ENCODE measurements at places on chromosomes 2 and 18.

DNA sequence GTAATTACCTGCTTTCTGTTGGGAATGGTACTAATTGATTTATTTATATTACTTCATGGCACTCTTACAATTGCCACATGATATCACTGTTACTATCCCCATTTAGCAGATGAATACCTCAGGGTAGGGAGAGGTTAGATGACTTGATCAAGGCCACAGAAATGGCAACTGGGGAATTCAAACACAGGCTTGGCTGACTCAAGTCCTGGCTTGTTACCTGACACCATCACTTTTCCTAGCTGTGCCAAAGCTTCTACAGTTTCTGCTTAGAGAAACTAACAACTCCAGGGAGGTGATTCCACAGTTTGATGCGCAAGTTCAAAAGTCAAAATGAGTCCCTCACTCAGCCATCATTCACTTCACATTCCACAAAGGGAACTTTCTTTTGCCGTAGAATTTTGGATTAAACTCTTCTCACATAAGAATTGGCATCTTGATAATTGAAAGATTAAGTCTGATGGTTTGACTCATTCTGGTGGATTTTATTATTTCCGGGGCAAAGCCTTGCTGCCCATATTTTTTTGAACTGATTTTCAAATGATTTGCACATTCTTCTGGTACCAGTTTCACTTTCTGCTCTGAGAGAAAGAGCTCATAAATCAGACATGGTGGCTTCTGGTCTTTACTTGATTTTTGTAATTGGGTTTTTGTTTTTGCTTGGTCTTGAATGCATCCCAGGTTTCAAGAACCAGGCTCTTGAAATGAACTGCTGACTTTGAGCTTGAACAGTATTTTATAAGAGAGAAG, 656.8 kb downstream of the BCL11A start:
- DNase-seq, result no peak

GRCh38 chr2:232761301-232761907, 15.0 kb downstream of the KCNJ13 start:
- DNase-seq, result no peak

GRCh38 chr2:210568108-210568507, 11.7 kb downstream of the CPS1 start:
- DNase-seq, result no peak

- DNase-seq, result no peak
Observed at GRCh38 chr2:207075456-207075855, 90.3 kb downstream of the KLF7 start.

DNA sequence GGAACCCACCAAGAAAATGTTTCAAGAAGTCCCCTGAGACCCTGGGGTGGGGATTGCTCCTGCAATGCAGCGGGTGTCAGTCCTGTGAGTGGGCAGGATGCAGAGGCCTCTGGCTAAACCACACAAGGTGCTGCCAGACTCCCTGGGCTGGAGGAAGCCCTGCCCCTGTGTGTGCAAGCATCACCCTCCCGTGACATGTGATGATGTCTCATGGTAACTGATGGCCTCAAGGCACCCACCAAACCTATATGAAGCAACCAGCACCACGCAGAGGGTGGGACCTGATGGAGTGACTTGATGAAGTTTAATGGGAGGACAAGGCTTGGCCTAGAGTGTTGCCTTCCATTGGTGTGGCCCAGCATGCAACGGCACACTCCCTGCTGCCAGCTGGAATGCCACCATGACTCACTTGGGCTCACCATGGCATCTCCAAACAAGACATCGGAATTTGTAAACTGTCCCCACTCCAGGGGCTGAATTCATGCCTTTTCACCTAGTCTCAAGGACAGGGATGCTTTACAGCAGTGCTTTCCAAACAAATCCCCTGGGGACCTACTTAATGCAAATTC, 8.7 kb upstream of the SLC14A1 start:
- no peak for DNase-seq

DNA sequence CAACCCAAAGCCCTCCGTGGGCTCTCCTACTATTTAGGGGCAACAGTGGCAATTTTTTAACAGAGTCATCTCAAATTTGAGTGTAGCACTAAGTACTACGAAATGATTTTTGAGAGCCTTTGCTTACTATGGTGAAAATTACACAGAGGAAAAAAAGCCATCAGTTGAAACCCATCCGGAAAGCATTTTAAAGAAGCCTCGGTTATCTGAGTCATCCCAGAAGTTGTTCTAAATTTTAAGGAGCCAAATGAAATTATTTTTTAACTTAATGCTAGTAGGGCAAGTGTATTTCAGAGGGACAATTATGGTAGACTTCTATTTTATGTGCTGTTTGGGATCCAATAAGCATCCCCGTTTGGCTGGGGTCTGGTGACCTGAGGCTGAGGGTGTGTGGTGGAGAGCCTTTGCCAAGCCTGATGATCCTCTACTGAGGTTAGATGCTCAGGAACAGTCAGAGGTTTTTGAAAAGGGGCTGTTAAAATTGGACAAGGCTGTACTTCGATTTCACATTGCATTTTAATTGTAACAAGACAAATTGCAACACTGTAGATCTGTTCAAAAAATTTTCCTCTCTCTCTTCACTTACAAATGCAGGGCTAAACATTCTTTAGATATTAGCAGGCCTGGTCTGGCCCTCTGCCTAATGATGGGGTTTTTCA, 47.0 kb downstream of the RAPGEF4 start:
- peak; percentile 18 for DNase-seq

DNA sequence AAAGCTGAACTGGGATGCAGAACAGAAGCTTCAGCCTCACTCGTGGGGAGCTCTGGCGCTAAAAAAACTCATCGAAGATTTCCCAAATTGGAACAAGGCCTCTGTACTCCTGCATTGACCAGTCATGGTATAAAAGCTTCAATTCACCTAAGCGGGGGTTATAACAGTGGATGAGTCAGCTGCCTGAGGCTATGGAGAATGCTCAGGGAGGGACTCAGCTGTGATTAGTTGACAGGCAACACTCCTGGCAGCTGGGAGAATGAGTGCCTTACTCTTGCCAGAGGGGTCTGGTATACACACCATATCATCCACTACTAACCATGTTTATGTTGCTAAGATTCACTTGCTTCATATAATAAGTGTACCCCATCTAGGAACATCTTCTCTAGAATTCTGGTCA, 350.6 kb upstream of the VRK2 start:
- DNase-seq, result no peak

DNA sequence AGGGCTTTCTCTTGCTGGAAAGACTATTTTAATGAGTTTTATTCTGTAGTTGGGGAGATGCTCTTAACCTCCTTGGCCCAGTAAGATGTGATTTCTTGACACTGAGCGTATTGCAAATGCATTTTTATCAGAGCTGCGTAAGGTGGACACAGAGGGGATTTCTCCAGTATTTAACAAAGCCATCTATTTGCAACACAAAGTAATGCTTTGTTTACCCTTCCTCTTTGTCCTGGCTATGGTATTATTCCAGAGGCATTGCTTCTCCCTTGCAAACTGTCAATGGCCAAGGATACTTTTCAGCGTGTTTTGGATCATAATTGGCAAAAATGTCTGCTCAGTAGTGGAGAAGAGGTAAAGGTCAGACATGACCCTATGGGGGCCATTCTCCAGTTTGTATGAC, 90.8 kb upstream of the PIK3C3 start:
- no peak for DNase-seq

All from GM03348 (cell line).